Stimulated activated CD8-positive, alpha-beta memory T cell treated with anti-CD3 and anti-CD28 coated beads, Interleukin-15, amount 100 ng/mL, for 1 hour (primary cell): ENCODE measurements at places on chromosomes 3 and 15.

DNA sequence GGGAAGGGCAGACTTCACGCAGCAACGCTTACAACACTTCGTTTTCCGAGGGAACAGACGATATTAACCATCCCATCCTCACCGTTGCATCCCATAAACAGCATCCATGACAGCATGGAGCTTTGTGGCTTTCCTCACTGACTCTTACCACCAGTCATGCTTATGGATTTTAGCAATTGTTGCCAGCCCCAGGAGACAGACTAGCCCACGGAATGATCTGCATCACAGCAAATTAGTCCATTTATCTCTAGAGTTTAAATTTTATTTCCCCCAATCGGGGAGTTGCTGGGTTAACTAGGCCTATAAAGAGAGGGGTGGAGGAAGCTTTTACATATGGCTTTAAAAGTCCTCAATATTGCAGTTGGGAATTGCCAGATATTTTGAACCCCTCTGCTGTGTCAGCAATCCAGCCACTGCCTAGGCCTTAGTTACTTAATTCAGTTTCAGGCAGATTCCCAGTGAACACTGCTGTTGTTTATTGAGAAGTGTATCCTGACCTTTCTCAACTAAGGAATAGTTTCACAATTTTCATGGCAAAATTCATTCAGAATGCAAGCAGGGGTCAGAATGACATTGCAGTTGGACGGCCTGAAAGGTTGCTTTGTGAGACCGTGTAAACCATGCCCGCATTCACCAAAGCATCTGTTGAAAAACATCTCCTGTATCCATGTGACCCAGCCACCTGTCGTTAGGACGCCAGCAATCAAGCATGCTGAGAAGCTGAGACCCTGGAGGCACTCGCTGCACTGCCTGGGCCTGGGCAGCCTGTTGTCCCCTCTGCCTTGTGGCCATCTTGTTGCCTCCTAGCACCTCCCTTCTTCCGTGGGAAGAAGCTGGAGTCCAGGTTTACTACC is 397.4 kb upstream of the TPM1 start:
- DNase-seq: no peak

- DNase-seq: no peak
Measured at GRCh38 chr3:13014755-13015285, 58.4 kb downstream of the IQSEC1 start.

DNA sequence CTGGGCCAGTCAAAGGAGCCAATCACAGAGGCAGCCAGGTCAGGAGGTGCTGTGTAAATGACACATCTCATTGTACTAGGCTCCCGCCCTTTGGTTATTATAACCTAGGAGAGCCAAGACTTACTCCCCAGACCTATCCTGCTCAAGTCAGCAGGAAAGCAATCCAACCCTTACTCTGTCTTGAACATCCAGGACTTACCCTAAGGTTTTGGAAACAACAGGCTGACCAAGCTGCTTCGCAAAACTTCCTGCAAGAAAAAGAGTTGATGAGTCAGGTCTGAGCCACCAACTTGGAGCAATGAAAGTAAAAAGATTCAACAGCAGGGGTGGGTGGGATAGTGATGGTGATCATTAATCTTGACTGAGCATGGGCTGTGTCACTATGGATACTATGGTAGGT is 144.4 kb downstream of the MYLK start:
- DNase-seq: no peak

GRCh38 chr3:123094516-123095313 is 27.9 kb downstream of the PDIA5 start:
- DNase-seq: no peak

DNA sequence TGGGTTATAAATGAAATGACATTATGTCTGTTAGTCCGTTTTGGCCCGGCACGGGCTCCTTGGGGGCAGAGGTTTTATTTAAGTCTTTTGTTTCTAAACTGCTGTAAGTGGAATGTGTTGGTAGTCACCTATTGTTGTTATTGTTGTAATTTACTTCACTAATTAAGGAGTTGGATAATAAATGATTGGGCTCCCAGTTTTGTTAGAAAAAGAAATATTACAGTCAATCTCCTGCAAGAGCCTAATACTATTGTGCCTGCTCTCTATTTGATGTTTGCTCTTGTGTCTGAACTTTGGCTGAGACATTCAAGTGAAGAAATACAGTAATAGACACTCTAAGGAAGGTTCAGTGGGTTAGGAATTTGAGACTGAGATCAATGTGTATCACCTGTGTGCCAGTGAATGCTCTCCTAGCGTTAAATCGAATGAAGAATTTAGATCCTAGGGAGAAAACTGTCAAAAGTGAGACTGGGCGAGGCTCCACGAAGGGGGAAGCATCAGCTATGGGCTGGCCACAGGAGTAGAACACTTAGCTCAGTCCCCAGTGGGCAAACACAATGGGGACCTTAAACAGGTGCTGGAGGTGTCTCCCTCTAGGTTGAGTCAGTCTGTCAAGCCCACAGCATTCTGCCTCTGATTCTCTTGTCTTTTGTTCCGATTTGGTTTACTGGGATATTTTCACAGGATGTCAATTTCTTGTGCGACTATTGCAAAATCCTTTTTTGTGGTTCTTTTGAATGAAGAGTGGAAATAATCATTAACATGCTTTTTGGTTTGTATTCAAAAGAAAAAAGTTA is 1.2 kb downstream of the ROBO2 start:
- no peak for DNase-seq

- DNase-seq: no peak
Measured at GRCh38 chr3:31288224-31288623, 244.5 kb upstream of the STT3B start.

DNA sequence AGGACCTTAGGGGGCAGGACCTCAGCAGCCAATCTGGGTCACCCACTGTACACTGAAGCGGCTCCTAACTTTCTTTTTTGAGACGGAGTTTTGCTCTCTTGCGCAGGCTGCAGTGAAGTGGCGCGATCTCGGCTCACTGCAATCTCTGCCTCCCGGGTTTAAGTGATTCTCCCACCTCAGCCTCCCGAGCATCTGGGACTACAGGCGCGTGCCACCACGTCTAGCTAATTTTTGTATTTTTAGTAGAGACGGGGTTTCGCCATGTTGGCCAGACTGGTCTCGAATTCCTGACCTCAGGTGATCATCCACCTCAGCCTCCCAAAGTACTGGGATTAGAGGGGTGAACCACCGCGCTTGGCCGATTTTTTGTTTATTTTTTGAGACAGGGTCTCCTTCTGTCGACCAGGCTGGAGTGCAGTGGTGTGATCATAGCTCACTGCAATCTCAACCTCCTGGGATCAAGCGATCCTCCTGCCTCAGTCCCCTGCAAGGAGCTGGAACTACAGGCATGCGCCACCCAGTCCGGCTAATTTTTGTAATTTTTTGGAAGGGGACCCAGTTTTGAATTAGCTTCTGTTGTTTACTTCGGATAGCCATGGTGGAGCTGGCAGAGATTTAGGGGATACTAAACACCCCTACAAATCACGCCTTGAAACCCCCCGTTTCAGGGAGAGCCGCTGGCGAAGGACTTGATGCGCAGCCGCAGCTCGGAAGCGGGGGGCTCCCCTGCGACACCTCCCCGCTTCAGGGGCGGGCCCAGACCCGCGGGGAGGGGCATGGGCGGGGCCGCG is 1.5 kb upstream of the CLK3 start:
- DNase-seq: no peak

- no peak for DNase-seq
Measured at GRCh38 chr3:175746308-175746707, 887.2 kb downstream of the NAALADL2 start.
